Osteocyte (in vitro differentiated cells): ENCODE measurements at places on chromosomes 7 and 10.

- no peak overlapping the region for H3K27ac ChIP-seq
- H3K36me3 ChIP-seq, result peaks cover 44% of the 10 kb centered on the region
- H3K4me1 ChIP-seq, result no peaks in the 10 kb centered on the region
- H3K4me3 ChIP-seq, result no peak overlapping the region
- no peak for DNase-seq
These were observed 30.7 kb downstream of the NUDT5 start for GRCh38 chr10:12165036-12165435.

- no peaks in the 10 kb centered on the region for H3K27me3 ChIP-seq
- H3K27ac ChIP-seq, result peak overlapping the region; percentile 93
- peak overlapping the region; percentile 17 for H3K4me3 ChIP-seq
- H3K4me1 ChIP-seq, result peaks cover 41% of the 10 kb centered on the region
- DNase-seq, result peak; percentile 93
These were observed 15.8 kb downstream of the BTBD16 start for GRCh38 chr10:122286867-122287266.

- H3K4me3 ChIP-seq, result no peak overlapping the region
- peaks cover 7% of the 10 kb centered on the region for H3K27me3 ChIP-seq
- peak overlapping the region; percentile 54 for H3K27ac ChIP-seq
- H3K36me3 ChIP-seq, result no peaks in the 10 kb centered on the region
These were observed 31.8 kb upstream of the RET start for GRCh38 chr10:43044961-43045621.

GRCh38 chr7:14380881-14381280 is 391.4 kb upstream of the ETV1 start:
- H3K4me3 ChIP-seq, result no peak overlapping the region
- H3K27me3 ChIP-seq, result no peaks in the 10 kb centered on the region
- H3K27ac ChIP-seq, result no peak overlapping the region
- H3K36me3 ChIP-seq, result no peaks in the 10 kb centered on the region
- H3K4me1 ChIP-seq, result peaks cover 3% of the 10 kb centered on the region
- no peak for DNase-seq

GRCh38 chr10:119643306-119644204 is 7.6 kb upstream of the BAG3 start:
- no peaks in the 10 kb centered on the region for H3K36me3 ChIP-seq
- no peak overlapping the region for H3K27ac ChIP-seq
- no peaks in the 10 kb centered on the region for H3K4me1 ChIP-seq
